ENCODE measurements at places on chromosomes 5 and 9.

GRCh38 chr9:108392877-108393276 lies 462.9 kb downstream of the ACTL7B start:
- DNase-seq, result no peak

GRCh38 chr9:30609713-30610112 lies 1774.7 kb upstream of the ACO1 start:
- DNase-seq, result no peak

DNA sequence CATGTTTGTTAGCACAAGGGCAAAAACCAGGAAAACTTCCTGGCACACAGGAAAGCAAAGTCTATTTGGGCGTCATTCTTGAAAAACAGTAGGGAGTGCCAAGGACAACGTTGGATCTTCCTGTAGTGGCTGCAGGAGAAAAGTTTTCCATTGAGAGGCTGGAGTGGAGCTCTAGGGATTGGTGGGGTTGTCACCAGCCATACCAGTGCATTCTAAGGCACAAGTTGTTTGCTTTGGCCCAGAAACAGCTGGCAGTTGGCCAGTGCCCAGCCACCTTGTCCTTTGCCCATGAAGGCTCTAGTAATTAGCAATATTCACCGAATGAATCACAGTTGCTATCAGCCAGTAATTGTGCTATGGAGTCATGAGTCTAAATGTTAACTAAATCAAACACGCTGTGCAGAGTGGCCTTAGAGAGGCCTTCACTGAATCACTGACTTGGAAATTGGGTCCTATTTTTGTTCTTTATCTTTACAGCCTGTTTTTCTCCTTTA lies 26.4 kb downstream of the TNFSF15 start:
- no peak for DNase-seq

- DNase-seq, result no peak
These were observed at the start of gene GTF3C4 for GRCh38 chr9:132670457-132671391. Gene GTF3C4 (plus strand): TSS chr9:132670464. CDS start chr9:132670599, 135 bp downstream.

DNA sequence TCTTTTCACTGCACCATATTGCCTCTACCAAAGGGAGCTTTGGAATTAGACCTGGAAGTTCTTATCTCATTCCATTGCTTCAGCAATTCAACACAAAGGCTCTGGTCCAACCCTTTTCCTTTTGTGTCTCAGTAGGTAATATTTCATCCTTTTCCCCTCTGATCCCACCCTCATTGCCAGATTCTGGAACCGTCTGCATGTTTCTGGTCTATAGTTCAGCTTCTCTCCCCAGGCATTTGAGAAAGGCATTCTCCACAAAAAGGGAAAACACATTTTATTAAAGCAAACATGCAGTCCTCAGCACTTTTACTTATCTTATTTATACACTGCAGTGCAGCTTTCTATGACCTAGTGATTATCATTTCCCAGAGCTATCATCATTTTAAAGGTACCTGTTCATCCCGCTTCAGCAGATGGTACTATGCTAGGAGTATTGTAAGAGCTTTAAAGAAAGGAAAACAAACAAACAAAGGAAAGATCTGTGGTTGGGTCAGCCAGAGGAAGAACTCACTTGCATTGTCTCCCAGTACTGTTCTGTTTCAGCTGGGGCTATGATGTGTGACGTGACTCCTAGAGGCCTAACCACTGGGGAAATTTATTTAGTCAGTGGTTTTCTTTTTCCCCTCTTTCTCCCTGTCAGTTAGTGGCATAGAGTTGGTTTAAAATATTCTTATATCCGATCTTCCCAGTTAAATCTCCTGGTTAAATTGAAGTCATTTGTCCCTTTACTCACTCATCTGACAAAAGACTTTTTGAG lies 269.2 kb downstream of the TMEM38B start:
- DNase-seq, result no peak

DNA sequence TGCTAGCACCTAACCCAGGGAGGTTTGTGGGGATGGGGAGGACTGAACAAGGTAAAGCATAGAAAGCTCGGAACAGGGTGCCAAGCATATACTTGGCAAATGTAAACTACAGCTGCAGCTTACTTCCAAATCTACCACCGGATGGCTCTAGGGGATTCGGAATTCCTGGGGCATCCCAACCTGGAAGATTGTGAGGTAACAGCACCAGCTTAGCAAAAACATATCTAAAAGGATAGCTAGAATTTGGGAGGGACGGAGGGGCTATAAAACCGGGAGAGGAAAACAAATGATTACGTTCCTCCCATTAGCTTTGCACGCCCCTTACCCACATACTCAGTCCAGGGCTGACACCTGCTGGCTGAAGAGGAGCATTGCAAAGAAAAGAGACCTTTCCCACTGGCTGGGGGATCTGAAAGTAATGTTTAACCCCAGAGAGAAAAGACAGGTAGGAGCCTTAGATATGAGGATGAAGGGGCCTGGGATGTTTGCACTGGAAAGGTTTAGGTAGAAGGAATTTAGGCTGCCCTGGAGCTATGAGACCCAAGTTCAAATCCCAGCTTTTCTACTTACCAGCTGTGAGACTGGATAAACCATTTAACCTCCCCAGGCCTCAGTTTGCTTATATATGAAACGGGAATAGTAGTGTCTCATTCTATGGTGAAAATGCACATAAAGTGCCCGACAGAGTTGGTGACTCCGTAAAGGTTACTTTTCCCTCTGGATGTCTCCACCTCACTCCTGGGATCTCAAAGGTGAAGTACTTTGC lies 73.6 kb downstream of the FAM114A2 start:
- peak; percentile 26 for DNase-seq

GRCh38 chr5:53381-54174 lies 38.4 kb upstream of the PLEKHG4B start:
- peak; percentile 22 for DNase-seq

DNA sequence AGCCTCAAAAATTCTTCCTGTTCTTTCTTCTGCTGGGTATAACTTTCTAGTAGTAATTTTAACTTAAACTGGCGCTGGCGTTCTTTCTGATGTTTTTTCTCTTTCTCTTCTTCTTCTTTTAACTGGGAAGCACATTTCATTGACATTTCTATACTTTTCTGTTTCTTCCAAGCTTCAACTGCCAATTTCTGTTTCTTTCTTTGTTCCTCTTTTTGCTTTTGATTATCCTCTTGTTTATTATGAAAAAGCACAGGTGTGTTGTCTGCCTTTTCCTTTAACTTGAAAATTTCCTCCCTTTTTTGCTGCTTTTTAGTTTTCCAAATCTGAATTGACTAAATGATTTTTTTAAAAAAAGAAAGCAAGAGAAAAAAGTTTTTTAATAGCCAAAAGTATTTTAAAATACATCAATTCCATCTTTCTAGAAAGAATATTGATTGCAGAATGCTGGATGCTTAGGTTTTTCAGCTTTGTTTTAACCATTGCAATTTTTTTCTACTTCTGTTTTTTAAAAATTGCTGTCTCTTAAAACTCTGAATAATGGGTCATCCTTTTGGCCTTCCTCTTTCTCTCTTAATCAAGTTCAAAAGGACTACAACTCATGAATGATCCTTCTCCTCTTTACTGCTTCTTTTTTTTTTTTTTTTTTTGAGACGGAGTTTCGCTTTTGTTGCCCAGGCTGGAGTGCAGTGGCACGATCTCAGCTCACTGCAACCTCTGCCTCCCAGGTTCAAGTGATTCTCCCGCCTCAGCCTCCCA lies 8.8 kb upstream of the PGGT1B start:
- no peak for DNase-seq

- DNase-seq, result no peak
These were observed 1.5 kb upstream of the SLC6A3 start for GRCh38 chr5:1446602-1447343.

GRCh38 chr5:83645936-83646335 lies 74.7 kb downstream of the HAPLN1 start:
- no peak for DNase-seq
